ENCODE measurements at places on chromosomes 7 and 10. TPM values are rescaled to one million over a fixed set of nuclear protein-coding genes. Genes with fewer than 3 reads are reported as not detected.

DNA sequence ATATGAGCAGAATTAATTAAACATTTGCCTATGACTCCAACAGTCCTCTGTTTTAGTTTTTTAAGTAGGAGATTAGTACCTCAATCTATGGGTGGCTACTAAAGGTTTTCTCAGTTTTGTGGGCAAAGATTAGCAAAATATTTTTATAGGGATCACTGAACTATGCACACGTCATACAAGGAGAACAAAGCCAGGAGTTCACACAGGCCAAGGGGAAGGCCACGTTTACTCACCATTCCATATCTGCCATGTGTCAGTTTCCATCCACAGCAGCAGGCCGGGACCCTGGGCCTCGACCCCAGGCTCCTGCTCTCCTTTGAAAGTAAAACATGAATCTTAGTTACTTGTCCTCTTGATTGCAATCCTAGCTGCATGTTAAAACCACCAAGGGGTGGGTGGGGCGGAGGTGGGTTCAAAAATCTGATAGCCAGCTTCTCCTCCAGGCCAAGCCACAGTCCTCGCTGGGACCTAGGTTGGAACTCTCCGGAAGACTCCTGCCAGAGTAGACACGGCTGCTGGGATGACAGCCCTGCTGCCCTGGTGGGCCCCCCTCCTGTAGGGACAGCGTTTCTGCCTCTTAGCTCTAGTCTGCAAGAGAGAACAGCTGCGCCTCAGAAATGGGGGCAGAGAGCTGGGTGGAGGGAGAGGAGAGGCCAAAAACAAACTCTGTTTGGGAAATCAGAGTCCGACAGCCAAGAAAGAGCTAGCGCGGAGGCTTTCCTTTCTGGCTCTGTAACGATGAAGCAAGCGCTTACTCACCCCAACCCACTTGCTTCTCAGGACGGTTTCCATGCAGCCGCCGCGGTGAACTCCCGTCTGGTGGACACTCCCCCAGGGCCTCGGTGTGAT lies 35.6 kb downstream of the PITRM1 start:
- DNase-seq: no peak

The MYOF gene
- 42.6 TPM for total RNA-seq

The GATA3 gene
- total RNA-seq: 71.9 TPM

GRCh38 chr7:33807779-33808482 lies 97.4 kb upstream of the BMPER start:
- no peak for DNase-seq

The ZNF467 gene
- 0.08 TPM for total RNA-seq

- DNase-seq: no peak
These were observed 245.9 kb upstream of the HGF start for GRCh38 chr7:82015751-82016150.

- peak; percentile 60 for DNase-seq
These were observed 91.0 kb upstream of the KMT2E start for GRCh38 chr7:104923010-104923421.

The MNX1 gene
- not detected for total RNA-seq

The SVOPL gene
- total RNA-seq: not detected

DNA sequence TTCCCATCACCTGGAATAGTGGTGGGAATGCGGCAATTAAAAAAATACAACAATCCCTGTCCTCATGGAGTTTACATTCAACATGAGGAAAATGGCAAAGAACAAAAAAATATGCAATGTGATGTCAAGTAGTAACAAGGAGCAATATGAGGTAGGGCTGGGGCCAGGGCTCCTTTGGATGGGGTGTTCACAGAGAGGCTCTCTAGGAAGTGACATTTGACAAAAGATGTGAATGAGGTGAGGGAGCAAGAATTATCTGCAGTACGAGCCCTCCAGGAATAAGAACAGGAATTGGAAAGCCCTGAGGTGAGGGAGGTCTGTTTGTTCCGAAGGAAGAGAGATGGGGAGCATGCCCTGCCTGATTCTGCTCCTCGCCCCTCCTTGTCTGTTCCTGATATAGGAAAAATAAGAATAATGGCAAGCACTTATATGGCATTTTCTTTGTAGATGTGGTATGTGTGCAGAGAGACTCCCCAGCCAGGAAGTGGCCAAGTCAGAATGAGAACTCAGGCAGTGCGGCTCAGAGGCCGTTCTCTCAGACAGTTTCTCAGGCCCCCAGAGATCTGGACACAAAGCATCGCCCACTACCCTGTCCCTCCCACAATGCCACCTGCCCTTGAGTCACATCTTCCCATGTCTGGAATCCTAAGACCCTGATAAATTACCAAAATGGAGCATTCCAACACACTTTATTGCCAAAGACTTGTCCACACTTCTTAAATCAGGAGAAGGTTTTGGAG lies 105.6 kb downstream of the APBB1IP start:
- DNase-seq: no peak

DNA sequence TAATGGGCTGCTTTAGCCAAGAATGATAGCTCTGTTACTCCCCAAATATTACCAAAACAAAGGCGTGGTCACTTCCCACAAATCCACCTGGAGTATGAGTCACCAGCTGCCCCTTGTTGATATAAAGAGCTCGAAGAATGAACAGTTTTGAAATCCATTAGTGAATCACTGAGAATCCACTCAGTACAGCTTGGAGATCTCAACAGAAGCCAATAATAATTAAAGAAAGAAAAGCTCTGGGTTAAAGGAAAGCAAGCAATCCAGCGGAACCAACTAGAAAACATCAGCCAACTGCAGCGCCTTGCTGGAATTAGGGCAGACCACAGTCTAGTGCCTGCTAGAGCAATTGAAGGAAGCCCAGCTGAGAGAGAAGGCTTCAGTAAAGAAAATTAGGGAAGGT lies 576.0 kb upstream of the C7orf33 start:
- DNase-seq: no peak

DNA sequence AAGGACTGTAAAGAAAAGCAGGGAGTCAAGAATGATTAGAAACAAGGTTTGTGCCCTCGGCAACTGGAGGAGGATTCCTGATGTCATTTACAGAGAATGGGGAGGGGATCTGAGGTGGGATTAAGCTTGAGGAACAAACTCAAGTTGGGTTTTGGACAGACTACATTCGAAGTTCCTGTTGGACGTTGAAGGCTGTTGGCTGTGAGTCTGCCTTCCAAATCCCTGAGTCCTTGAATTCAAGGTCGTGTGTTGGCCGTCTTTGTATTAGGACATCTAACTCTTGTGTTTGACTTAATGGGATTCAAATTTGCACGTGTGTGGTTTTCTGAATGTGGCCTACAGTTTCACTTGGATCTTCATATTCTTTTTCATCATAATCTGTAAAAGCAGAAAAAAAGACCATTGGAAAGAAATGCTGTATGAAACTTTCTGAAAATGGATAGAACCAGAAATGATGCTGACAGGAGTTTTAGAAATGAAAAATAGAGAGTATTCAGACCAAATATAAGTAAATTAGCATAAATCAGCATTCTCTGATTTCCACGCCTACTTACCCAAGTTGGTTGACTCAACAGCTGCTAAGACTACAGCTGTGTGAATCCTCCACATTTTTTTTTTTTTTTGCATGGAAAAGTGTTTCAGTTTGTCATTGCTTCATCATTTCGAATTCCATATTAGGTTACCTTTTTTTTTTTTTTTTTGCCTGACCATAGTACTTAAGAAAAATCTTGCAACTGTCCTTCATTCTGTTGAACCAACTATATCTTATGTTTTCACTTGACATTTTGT lies 94.8 kb downstream of the KIAA1217 start:
- DNase-seq: no peak

GRCh38 chr7:132347858-132348257 lies 228.4 kb downstream of the PLXNA4 start:
- DNase-seq: no peak

The C10orf62 gene
- total RNA-seq: not detected

GRCh38 chr7:35401217-35401879 lies 147.4 kb upstream of the TBX20 start:
- DNase-seq: no peak

GRCh38 chr7:102432442-102433218 lies 745 bp upstream of the ORAI2 start:
- DNase-seq: no peak

DNA sequence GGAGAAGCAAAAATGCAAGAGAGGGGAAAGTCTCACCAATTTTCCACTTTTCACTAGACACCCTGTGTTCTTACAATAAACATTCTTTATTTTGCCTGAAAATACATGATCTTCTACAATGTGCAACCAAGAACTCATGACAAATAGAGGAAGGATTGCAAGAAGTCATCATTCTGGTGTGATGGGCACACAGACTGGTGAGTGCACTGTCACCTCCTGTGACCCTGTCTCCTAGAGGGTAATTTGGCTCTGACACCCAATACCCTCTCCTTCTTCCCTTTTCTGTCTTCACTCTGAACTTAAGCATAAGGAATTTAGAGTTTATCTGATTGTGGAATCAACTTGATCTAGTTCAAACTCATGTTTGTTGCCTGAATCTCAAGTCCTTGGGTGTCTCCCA lies 153.7 kb downstream of the SH2D4B start:
- no peak for DNase-seq

The PAPSS2 gene
- 0.41 TPM for total RNA-seq

The CYP3A7 gene
- not detected for total RNA-seq

- no peak for DNase-seq
These were observed 264.7 kb downstream of the DNAJB6 start for GRCh38 chr7:157601530-157601929.
